ENCODE measurements at places on chromosomes 6 and 20.

DNA sequence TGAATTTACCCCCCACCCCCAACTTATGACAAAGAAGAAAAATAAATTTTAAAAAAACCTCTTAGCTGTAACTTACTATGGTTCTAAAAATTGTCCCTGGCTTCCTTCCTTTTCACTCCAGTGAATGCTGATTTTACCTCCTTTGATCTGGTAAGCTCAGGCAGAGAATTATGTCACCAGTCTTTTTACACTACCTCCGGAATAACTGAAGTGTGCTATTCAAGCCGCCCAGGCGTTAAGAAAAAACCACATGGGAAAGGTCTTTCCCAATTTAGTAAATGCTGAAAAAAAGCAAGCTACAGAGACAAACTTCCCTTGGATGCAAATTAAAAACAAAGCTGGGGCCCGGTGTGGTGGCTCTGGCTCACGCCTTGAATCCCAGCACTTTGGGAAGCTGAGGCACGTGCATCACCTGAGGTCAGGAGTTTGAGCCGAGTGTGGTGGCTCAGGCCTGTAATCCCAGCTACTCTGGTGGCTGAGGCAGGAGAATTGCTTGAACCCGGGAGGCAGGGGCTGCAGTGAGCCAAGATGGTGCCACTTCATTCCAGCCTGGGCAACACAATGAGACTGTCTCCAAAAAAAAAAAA is 12.4 kb downstream of the SNX5 start:
- no peak for DNase-seq

DNA sequence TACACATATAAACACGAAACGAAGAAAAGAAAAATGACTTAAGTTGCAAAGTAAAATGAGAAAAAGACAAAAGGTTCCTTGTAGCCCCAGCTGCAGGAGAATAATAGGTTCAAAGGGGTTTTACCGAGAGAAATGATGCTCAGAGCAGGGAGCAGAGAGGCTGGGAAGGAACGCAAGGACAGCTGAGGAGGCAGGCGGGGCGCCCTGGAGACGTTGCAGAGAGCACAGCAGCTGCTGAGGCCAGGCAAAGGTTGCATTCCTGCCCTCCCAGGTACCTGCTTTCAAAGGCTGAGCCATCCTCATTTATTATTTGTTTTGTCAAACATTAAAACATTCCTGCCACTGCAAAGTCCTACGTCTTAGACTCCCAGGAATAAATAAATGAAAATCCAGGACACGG is 16.2 kb upstream of the VAPB start:
- DNase-seq: no peak

GRCh38 chr6:33898771-33899170 is 95.0 kb upstream of the MLN start:
- no peak for DNase-seq

GRCh38 chr6:23418095-23418494 is 707.9 kb upstream of the NRSN1 start:
- no peak for DNase-seq

DNA sequence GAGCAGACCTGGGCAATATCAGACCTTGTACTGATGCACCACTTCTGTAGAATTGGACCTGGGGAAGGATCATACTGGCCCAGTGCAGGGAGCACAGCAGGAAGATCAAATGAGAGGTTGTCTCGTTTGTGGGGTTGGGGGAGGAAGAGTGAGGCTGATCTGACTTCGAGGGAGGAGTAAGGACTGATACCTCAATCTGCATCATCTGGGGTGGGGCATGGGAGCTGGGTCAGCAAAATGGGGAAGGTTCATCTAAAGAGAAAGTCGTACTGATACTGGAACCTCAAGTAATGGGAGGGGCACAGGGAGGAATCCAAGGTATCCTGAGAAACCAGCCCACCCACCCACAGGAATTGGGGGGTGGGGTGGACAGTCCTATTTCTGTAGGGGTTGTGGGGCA is 3.7 kb downstream of the RNF39 start:
- DNase-seq: no peak

DNA sequence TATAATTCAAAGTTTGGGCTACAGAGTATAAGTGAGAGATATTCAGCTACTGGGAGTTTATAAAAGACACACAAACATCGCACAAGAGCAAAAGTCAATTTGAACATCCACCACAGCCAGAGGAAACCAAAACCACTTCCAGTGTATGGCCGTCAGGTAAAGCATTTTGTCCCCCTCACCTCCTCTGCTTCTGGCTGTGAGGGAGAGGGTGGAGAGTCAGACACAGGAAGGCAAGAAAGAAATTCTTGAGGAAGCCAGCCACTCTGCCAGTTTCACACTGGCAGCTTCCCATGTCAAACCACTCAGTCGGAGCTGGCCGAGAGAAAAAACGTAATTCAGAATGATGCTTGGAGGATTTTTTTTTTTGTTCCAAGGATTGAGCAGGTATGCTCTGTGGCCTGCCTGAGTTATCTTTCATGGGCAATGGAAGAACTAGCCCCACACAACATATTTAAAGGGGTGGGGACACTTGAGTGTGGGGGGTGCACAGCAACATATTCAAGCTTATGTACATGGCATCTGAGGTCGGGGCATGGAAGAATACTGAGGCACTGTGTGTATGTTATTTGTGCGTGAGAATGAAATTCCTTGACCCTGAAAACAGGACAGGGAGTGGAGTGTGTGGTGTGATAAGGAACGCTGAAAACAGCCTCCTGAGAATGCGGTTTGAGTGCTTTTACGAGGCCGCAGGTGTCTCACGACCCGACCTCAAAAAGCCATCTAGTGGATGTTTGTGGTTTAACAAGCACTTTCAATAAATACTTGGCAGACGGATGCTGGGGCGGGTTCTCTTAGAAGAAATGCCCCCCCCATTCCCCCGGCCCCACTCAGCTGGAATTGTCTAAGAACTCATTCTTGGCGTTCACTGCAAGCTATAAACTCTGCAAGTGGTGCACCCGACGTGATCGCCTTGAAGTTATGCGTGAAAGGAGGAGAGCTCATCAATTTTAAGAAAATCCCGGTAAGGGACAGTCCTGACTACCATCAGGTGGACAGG is 27.5 kb upstream of the ZBTB22 start:
- DNase-seq: peak; percentile 33

DNA sequence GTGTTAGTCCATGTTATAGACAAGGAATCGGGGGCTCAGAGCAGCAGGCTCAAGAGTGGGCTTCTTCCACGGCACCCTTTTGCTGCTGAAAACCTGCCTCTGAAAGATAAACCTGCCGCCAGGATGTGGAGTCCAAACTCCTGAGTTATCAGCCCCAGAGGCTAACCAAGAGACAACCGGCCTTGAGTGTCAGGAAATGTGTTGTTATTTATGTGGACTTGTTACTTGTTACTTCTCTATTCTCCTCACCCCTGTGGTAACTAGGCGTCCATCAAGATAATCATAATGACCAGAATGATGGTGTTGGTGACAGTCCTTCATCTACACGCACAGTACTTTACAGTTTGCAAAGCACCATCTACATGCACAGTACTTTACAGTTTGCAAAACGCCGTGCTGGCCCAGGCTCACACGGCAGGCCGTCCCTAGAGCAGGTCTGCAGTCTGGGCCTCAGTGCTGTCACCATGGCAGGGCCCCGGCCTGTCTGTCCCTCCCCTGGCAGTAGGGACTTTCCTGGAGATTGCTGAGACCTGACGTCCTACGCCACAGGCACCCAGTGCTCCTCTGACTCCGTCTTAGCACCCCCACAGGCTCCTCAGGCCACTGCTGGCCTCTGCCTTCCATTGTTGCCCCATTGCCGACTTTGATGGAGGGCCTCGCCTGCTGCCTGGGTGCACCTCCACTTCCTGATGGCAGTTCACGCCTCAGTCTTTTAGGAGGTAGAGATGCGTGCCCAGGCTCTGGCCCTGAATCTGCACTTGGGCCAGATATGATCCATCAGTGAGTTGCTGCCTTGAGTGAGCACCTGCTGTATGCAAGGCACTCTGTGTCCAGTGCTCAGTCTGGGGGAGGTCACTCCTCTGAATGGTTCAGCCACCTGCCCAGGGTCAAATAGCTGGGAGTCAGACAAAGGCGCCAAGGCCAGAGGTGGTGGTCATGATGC is 9.1 kb upstream of the BPIFB4 start:
- no peak for DNase-seq

DNA sequence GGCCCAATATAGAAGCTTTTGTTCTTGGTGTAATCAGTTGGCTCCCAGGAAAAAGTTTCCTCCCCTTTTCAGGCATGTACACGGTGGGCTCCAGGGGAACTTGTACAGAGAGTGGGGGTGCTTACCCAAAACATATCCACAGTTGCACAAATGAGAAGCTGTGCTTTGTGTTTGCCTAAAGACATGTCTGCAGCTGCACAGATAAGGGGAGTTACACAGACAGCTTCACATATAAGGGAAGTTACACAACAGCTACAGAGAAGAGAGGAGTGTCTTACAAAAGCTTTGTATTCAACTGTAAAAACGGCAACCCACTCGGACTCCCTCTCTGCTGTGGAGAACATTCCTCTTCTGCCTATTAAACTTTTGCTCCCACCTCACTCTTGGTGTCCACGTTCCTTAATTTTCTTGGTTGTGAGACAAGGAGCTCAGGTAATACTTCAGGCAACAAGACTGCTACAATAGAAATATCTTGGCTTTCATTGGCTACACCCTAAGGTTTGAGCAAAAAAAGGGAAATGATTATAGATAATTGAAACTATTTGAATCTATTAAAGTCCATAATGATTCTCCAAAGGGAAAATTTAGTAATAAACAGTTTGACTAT is 7.4 kb upstream of the PNRC1 start:
- DNase-seq: no peak

DNA sequence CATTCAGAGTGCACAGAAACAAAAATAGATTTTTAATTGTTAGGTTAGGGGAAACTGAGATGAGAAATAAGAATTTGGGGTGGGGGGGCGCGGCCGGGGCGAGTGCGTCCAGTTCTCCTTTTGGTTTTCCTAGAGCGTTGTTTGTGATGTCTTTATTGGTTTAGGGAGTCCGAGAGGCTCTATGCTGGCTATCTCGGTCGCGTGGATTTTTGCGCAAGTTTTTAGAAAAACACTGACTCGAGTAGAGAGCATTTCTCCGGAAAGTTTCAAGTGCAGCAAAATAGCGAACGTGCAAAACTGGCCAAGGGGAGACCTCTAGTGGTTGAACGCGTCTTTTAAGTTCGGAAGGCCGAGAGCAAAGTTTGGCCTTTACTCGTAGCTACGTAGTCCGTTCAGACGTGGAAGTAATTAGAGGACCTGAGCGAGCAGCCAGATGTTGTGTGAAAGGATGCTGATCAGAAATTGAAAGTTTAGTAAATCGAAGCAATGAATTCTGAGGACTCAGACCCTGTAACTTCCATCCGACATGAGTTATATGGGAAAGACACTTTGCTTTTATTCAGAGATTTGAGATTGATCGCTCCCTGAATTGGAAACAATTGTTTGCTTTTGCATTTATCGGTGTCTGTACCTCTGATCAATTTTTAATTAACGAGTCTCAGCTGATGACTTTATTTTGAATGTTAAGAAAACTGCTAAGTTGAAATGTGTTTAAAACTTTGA is 2.7 kb downstream of the L3MBTL3 start:
- peak; percentile 52 for DNase-seq

- no peak for DNase-seq
These were observed 126.8 kb upstream of the AGPAT4 start for GRCh38 chr6:161400671-161401070.

- no peak for DNase-seq
These were observed 375.2 kb downstream of the CD109 start for GRCh38 chr6:74071214-74071613.

- DNase-seq: no peak
These were observed 34.2 kb downstream of the FOXF2 start for GRCh38 chr6:1423578-1423977.

DNA sequence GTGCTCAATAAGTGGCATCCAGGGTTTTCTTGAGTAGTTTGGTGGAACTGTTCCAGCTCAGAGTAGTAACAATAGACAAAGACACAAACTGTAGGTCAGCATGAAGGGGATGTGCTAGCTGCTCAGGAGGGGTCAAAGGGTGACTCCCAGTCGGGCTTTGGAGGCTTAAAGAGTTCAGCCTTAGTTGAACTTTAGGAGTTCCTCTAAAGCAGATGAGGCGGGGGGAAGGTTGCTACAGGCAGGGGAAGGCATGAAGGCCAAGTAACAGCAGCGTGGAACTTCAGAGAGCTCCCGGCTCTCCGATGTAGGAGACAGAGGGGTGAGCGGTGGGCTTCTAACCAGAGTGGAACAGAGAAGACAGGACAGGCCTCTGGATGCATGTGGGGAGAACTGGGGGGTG is 115.5 kb upstream of the CD93 start:
- DNase-seq: no peak

GRCh38 chr6:21265730-21266044 is 327.9 kb upstream of the SOX4 start:
- DNase-seq: no peak

GRCh38 chr6:52419809-52420667 is at the start of gene EFHC1:
Gene EFHC1, plus strand, starts transcription at chr6:52420342. Its CDS starts 69 bp downstream, at chr6:52420411.
- peak; percentile 94 for DNase-seq

DNA sequence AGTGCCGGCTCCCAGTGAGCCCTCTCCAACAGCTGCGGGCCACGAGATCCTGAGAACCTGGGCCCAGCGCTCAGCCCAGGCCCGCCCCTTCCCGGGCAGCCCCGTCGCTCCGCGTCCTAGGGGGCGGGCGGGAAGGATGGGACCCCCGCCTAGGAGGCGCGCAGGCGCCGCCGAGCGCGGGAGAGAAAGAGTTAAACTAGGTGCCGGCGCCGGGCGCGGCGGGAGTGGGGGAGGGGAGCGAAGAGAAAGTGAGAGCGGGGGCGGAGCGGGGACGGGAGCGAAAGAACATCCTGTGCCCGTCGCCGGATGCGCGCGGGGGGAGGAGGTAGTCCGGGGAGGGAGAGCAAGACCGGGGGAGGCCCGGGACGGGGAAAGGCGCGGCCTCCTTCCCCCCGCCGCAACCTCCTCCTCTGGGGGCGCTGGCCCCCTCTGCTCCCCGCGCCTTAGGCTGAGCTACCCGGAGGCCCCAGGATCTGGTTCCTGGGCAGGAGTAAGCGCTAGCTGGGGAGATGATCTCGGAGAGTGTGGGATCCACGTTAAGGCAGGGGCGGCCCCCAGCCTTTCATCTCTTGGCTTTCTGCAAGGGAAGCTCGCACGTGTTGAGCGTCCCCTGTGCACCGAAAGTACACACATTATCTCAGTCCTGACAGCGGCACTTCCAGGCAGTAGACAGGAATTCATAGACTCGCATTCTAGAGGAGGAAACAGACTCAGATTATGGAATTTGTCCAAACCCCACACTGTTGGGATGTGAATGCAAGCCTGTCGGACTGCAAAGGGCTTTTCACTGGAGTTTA is 4.9 kb upstream of the ARMC12 start:
- DNase-seq: peak; percentile 93

DNA sequence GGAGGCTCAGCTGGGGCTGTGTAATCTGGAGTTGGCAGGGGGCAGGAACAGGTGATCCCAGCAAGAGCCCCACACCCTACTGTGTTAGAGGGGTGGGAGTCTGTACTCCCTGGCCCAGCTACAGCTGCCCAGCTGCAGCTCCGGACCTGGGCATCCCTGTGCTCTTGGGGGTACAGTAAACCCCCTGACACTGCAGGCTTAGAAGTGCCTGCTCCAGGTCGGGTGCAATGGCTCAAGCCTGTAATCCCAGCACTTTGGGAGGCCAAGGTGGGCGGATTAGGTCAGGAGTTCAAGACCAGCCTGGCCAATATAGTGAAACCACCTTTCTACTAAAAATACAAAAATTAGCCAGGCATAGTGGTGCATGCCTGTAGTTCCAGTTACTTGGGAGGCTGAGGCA is 1228.6 kb upstream of the EYS start:
- DNase-seq: no peak

All from stimulated activated CD4-positive, alpha-beta T cell treated with anti-CD3 and anti-CD28 coated beads, Interleukin-15, amount 100 ng/mL, for 1 hour (primary cell).